Putamen (tissue), 1 donor: ENCODE measurements at places on chromosomes 16 and 17.
A peak's percentile ranks its signal among the peaks of the same experiment; 100 is the strongest.

DNA sequence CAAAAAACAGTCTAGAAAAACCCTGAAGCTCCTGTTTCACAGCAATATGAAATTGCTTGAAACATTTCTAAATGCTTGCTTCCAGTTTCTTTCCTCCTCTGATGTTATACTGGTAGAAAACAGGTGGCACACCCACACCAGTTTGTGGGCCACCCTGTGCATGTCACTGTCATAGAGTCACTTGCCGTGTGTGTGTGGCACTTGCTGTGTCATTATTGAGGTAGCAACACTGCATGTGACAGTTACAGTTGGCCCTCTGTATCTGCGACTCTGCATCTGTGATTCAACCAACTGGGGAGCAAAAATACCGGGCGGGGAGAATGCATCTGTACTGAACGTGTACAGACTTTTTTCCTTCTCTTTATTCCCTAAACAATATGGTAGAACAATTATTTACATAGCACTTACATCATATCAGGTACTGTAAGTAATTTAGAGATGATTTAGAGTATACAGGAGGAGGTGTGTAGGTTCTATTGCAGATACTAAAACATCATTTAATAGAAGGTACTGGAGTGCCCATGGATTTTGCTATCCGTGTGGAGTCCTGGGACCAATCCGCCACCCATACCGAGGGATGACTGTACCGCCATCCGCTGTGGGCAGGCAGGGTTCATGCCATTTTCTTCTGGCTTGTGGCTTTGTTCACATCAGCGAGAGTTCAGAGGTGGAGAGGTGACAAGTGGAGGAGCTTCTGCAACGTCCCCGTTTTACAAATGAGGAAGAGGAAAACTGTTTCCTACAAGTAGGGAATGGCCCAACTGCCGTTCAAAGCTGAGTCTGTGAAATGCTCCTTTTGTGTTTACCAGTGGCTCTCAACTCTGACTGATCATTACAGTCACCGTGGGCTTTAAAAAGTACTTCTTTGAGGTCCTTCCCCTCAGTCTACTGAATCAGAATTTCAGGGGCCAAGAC is 373.7 kb downstream of the SNX29 start:
- no peak for DNase-seq

DNA sequence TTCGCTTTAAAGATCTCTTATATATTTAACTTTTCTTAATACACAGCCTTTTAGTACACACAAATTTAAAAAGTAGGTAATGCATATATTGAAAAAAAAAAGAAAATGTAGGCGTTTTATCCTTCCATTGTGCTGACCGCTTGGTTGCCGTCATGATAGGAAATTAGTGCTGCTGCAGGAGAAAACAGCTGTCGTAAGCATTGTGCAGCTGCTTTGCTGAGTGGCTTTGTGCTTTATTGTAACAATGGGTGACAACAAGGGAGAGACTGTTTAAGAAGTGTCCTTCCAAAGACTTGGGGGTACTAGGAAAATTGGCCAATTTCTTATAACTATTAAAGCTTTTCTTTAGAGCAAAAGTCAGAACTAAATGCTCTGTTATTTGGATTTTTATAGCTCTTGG is 5.0 kb downstream of the HERPUD1 start:
- DNase-seq, result no peak

DNA sequence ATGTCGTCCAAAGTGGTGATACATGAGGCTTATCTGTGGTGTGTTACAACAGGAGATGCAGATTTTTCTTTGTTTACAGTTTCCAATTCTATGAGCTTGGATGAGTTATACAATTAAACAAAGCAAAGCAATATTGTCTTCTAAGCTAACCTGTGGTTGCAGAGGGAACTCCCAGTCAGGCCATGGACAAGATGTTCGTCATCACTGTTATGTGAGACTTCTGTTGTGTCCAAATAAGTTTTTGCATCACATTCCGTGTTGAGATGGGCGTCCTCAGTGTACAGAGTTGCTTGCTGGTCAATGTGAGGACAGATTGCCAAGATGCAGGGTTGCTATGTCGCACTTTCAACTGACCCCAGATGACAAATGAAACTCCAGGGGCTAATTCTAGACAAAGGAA is 189.3 kb downstream of the IRF8 start:
- DNase-seq, result no peak

GRCh38 chr16:48501516-48502377 is 108.2 kb downstream of the N4BP1 start:
- DNase-seq, result no peak

- DNase-seq, result no peak
Observed at GRCh38 chr16:77344341-77344740, 90.5 kb downstream of the ADAMTS18 start.

- DNase-seq, result no peak
Observed at GRCh38 chr17:78484271-78485246, 92.6 kb downstream of the DNAH17 start.

- DNase-seq, result no peak
Observed at GRCh38 chr17:76579281-76579680, 6.4 kb downstream of the ST6GALNAC2 start.

- no peak for DNase-seq
Observed at GRCh38 chr16:56260378-56261160, 69.3 kb downstream of the GNAO1 start.

DNA sequence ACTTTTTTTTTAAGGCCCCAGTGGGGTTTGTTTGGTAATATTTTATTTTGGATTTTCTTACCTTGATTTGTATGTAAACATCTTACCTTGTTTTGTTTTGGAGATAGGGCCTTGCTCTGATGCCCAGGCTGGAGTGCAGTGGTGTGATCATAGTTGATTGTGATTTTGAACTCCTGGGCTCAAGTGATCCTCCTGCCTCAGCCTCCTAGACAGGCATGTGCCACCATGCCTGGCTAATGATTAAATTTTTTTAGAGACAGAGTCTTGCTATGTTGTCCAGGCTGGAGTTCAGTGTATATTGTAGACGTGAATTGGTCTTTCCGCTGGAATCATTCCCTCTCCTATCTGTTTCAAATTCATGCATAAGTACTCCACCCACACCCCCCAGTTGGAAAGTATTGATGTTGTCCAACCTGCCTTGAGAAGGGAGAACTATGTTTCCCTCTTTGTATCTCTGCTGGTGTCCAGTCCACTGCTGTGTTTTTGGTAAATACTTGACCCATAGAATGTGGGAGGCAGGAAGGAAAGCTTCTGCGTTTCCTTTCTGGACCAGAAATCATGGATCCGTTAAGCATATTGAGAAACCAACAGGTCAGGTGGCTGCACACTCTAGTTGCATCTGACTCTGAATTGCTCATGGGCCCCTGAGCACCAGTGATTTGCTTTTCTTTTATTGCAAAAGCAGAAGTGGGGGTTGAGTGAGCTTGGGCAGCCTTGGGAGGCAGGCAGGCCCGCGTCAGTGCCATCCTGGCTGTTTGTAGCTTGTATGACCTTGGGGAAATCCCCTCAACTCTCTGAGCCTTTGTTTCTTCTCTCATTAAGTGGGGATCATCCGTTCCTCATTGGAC is 25.0 kb downstream of the RMI2 start:
- DNase-seq, result no peak

DNA sequence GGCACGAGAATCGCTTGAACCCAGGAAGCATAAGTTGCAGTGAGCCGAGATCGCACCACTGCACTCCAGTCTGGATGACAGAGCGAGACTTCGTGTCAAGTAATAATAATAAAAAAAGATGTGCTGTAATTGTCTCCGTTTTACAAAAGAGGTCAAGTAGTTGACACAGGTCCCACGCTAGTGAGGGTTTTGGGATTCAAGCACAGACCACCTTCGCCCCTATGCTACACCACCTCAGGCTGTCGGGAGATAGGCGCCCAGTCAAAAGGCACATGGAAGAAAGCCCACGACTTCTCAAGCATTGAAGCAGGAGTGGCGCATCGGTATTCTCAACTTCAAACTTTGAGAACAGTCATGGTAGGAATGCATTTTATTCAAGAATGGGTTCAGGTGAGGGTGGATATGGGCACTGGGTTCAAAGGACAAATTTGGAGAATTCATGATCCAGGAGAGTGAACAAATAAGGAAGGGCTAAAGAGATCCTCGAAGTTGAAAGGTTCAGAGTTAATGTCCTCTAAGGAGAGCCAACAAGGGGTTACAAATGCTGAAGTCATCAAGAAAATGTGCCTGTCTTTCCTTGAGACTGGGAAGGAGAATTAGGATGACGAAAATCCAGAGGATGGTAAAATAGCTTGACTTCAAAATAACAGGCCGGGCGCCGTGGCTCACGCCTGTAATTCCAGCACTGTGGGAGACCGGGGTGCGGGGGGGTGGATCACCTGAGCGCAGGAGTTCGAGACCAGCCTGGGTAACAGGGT is 1.4 kb upstream of the AMZ2 start:
- DNase-seq, result no peak

DNA sequence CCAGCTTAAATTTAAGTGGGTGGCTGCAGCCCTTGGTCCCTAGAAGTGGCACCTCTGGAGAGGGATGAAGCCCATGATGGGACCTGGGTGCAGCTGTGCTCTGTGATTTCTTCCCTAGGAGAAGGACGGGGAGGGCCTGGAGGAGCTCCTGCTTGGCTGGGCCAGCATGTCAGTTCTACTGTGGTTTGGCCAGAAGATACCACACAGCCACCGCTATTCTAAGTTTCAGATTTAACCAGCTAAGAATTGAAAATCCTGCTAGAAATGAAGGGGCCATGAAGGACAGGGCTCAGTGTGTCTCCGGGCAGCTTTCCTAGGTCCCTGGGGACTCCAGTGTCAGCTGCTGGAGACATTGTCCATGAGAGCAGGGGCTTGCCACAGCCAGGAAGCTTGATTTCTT is 9.7 kb downstream of the RAP1GAP2 start:
- DNase-seq, result no peak

- DNase-seq, result no peak
Observed at GRCh38 chr17:76102944-76103273, 678 bp downstream of the EXOC7 start.

DNA sequence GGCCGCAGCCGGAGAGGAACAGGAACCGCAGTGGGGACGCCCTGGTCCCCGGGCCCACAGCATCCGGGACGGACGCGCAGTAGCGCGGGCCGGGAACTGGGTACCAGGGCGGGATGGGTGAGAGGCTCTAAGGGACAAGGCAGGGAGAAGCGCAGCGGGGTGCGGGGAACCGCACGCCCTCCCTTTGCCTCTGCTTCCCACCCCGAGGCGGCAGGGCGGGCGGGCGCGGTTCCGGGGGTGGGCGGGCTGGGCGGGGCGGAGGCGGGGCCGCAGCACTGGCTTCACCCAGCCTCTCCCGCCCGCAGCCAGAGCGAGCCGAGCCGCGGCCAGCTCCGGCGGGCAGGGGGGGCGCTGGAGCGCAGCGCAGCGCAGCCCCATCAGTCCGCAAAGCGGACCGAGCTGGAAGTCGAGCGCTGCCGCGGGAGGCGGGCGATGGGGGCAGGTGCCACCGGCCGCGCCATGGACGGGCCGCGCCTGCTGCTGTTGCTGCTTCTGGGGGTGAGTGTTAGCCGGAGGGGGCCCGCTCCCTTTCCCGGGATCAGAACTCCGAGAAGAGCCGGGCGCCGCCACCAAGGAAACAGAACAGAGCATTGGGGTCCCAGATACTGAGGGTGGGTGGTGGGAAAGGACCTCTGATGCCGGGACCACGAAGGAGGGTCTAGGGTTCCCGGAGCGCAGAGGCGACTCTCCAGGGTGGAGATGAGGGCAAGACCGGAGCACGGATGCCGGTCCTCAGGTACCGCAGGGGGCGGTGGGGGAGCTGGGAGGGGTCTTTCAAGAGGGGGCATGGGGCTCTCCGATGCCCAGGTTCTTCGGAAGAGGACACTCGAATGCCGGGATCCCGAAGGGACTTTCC is at the start of gene NGFR:
Gene NGFR (plus strand): TSS at position 308 of the 856 bp plus-strand sequence. CDS start 125 bp downstream, at position 433.
- peak; percentile 68 for DNase-seq

DNA sequence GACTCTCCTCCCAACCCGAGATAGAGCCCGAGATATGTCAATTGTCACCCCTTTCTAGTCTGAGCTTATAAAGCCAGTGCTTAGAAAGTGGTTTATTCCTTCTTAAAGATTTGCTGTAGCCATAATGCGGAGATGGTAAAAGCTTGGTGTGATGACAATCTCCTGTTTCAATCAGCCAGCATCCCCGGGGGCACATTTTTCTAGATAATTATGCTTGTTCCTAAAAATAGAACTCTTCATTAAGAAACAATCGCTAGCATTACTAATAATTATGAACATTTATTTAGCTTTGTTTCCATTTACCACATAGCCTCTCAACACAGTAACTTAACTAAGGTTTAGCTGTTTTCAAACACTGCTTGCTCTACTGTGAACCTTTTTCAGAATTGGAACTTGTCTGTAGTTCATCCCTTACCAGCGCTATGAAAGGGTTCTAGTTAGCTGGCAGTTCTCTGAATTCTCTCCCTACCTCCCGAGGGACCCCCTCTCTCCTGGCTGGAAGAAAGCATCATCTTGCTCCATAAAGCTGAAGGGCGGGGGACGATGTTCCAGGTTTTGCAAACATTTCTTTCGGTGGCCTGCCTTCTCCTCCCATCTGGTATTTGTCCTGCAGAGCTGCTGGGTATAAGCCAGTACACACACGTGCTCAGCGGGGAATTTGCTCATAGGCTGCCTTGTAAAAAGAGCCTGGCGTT is 922 bp upstream of the MRPL58 start:
- DNase-seq, result peak; percentile 71

DNA sequence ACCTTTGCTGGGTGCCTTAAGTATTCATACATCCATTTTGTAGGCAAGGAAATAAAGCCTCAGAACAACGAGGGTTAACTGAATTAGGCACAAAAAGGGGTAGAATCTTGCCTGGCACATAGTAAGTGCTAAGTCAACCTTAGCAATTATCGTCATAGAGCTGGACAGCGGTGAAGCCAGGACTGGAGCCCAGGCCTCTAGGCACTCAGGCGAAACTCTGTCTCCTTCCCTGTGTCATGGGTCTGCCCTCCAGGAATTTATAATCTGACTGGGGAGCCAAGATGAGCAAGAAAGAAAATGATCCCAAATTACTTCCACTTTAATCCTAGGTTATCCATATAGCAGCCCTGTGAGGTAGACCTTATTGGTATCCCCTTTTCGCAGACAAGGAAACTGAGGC is 61.4 kb downstream of the KATNIP start:
- no peak for DNase-seq

DNA sequence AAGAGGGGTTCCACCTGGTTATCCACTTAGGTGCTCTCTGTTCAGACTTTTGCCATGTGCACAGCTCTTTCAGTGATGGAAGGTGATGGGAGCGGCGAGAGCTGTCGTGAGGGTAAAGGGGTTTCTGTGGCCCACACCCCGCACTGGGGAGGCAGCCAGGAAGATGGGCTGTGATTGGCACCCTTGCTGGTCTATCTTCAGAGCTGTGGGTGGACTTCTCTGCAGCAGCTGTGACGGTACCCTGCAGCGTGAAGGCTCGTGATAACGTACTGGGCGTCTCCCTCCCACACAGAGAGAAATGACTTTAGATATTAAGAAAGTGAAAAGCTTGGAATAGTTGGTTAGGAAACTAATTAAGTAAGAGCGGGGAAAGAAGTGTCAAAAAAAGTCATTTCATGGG is 45.8 kb downstream of the MPRIP start:
- DNase-seq, result peak; percentile 85

- DNase-seq, result no peak
Observed at GRCh38 chr16:27952811-27953210, 110.7 kb downstream of the GSG1L start.

DNA sequence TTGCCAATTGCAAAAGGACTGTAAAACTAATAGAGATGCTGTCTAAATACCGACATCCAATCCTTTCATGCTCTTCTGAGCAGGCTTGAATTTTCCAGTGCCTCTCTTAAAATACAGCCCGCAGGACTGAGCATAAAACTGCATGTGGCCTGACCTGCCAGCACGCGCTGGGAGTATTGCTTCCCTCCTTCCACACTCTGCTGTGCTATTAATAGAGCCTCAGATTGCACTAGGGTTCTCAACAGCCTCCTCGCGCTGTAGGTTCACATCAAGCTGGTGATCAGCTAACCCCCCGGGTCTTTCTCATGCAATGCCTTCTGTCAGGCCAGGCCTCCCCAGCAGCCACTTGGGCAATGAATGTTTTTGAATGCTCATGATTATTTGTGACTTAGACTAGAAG is 14.2 kb upstream of the MSI2 start:
- no peak for DNase-seq

GRCh38 chr17:75131278-75132017 is at the start of gene NT5C:
TSS of gene NT5C (minus strand) at chr17:75131742. CDS start at chr17:75131707, 35 bp downstream.
- DNase-seq, result peak; percentile 62
